ENCODE measurements at places on chromosomes 13 and 19.

DNA sequence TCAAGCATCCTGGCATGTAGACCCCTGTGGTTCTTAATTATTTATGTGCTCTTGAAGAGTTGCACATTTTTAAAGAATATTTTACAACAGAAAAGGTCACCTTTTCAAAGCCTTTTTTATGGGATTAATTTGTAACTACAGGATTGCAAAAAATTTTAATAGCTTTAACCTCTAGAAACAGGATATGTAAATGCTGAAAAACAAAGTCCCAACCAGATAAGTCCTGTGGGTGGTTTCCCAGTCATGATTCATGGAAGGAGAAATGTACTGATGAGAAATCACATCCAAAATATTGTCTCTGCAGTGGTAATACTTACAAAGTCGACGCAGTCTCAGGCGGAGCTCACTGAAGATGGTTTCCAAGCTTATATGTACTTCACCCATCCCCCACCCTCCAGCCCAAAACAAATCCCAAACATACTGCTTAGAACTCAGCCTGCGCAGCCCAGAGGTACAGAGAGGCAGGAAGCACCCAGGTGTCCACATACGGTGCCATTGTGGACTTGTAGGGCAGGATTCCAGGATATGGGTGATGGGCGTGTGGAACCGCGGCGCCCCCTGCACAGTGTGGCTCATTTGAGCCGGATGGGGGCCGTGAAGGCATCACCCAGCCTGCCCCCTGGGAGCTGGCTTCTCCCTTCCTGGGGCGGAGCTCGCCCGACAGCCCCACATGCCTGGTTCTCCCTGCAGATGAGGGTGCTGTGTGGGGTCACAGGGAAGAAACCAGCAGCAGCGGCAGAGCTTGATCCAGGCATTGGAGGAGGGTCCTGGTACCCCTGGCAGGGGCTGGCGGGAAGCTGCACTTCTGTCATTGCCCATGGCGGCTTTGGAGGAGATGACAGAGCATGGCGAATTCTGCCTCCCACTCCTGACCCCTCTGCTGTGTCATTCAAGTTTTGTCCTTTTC is 101.2 kb downstream of the ATP11A start:
- DNase-seq = no peak

- DNase-seq = no peak
Observed at GRCh38 chr13:41746259-41746658, 214.7 kb downstream of the VWA8 start.

GRCh38 chr13:27500806-27501534 is 50.6 kb upstream of the MTIF3 start:
- no peak for DNase-seq

DNA sequence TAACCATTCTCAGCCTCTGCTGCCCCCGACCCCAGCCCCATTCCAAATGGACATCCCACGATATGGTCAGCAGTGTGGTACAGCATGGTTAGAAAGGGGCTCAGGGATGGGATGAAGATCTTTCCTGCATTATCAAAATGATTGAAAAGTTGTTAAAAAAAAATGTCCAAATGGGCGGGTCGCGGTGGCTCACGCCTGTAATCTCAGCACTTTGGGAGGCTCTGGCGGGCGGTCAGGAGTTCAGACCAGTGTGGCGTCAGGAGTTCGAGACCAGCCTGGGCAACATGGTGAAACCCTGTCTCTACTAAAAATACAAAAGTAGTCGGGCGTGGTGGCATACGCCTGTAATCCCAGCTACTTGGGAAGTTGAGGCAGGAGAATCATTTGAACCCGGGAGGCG is 54.3 kb upstream of the ZNF254 start:
- DNase-seq = no peak

DNA sequence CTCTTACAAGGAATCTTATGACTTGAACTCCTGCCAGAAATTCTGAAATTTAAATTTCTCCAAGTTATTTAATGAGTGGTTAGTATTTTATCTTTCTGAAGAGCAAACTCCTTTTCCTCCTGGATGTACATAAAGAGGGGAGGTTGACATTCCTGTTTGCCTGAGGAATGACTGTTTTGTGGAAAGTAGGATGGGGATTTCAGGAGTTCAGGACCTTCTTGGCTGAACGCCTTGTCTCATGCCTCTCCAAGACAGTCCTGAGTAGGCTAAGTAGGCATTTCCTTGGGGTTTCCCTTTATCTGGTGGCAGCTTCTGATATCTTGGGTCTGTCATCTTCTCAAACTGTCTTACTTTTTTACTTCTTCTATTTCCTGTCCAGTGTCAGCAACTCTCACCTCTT is 356.6 kb downstream of the TDRD3 start:
- no peak for DNase-seq

- DNase-seq = no peak
Observed at GRCh38 chr19:16180611-16181010, 4.6 kb upstream of the FAM32A start.

DNA sequence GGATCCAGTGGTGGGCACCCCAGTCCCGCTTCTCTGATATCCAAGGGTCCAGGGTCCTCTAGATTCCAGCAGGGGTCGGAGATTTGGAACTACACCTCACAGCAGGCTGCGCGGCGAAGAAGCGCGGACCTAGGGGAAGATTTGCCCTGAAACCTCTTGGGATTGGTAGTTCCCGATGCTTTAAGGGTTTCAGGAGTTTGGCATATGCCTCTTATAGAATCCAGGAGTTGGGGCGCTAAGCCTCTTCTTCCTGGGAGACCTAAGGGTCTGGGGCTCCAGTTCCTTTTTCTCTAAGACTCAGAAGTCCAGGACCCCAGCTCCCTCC is 349 bp downstream of the BCL2L12 start:
- DNase-seq = no peak
